ENCODE measurements at places on chromosomes 3 and 15.

DNA sequence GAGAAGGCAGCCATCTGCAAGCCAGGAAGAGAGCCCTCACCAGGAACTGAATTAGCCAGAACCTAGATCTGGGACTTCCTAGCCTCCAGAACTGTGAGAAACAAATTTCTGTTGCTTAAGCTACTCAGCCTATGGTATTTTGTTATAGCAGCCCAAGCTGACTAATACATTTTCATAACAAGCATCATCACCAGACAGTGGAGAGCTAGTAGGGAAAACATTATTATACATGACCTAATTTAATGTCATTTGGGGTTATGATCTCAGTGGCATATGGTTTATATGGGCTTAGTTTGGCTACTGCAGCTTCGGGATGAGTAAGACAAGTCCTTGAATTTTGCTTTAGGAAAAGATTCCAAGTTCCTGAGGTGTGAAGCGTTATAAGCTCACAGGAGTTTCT lies 35.6 kb downstream of the LNP1 start:
- no peak overlapping the region for H3K27ac ChIP-seq
- no peak for DNase-seq
- H3K36me3 ChIP-seq, result no peaks in the 10 kb centered on the region
- H3K4me3 ChIP-seq, result no peak overlapping the region
- H3K4me1 ChIP-seq, result no peaks in the 10 kb centered on the region

- no peaks in the 10 kb centered on the region for H3K4me1 ChIP-seq
- no peak overlapping the region for H3K27ac ChIP-seq
- no peak for DNase-seq
- peaks cover 7% of the 10 kb centered on the region for H3K27me3 ChIP-seq
- no peak overlapping the region for H3K4me3 ChIP-seq
These were observed 562 bp downstream of the ADGRG7 start for GRCh38 chr3:100609963-100610362.

DNA sequence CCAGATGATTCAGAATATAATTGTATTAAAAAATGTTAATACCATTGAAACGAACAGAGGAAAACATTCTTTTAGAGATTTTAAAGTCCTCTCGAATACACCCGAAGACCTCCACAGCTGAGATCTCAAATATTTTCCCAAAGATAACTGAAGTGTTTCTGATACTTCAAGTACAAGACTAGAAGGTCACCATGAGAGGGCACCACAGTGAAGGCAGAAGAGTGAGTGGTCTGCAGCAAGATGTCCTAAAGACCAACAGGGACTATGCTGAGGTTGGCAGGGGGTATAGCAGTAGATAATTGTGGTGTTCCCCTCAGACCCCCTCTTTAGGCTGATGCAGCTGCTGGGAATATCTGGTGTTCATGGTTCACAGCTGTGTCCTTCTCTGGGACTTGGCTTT lies 156.5 kb downstream of the PDCD6IP start:
- H3K27me3 ChIP-seq, result no peaks in the 10 kb centered on the region
- H3K4me3 ChIP-seq, result no peak overlapping the region
- H3K27ac ChIP-seq, result no peak overlapping the region
- DNase-seq, result no peak

DNA sequence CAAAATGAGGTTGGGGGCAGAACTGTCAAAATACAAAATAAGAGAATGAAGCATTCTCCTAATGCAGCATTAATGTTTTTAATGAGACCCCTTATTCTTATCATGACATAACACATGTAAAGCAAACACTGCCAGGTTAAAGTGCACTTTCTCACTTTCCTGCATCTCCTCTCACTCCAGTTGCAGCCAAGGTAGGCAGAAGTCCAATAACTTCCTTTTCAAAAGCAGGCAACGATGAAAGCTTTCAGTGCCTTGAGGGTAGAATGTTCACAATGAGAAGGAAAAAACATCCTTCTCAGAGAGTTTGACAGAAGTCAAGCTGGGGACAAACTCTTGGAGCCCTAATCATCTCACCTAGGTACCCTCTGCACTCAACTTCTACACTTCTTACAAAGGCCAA lies 59.5 kb downstream of the FAIM start:
- no peaks in the 10 kb centered on the region for H3K27me3 ChIP-seq
- H3K36me3 ChIP-seq, result peaks cover 38% of the 10 kb centered on the region

- H3K4me3 ChIP-seq, result peak overlapping the region; percentile 81
- H3K27me3 ChIP-seq, result no peaks in the 10 kb centered on the region
- peaks cover 22% of the 10 kb centered on the region for H3K36me3 ChIP-seq
- peak overlapping the region; percentile 99 for H3K27ac ChIP-seq
These were observed 1.2 kb downstream of the NR2C2 start for GRCh38 chr3:14948609-14949038.

GRCh38 chr3:42189736-42190135 lies 76.2 kb downstream of the CCK start:
- no peaks in the 10 kb centered on the region for H3K27me3 ChIP-seq
- no peak for DNase-seq
- H3K36me3 ChIP-seq, result peaks cover 43% of the 10 kb centered on the region

DNA sequence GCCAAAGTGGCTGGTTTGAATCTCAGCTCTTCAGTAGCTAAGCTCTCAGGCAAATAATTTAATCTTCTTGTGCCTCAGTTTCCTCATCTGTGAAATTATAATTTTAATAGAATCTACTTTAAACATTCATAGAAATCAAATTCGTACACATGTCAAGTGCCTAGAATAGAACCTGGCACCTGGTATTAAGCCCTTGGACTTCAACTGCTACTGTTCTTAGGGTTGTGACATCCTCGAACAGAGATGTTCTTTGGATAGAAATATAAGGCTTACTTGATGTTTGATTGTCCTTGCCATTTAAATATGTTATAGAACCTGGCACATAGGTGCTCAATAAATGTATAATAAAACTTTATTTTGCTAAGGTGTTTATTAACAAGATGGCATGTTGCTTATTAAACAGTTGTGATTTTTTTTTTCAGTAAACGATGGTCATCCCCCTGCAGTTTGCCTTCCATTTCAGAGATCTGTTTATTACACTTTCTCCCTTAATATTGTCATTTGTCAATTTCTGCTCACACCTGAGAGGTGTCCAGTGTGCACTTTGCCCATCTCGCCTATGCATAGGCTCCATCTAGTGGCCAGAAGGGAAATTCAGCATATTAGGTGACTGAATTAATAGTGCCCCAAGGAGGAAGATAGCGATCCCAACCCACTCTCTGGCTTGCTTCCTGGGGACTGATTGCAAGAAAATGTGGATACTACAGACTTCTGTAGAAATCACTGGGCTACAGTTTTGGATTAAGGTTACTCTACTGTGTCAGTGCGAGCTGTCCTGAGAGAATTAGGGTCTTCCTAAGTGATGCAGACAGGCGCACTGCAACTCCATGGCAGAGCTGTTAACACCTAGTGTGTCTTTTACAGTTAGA lies 10.7 kb downstream of the IGF1R start:
- no peak for DNase-seq

DNA sequence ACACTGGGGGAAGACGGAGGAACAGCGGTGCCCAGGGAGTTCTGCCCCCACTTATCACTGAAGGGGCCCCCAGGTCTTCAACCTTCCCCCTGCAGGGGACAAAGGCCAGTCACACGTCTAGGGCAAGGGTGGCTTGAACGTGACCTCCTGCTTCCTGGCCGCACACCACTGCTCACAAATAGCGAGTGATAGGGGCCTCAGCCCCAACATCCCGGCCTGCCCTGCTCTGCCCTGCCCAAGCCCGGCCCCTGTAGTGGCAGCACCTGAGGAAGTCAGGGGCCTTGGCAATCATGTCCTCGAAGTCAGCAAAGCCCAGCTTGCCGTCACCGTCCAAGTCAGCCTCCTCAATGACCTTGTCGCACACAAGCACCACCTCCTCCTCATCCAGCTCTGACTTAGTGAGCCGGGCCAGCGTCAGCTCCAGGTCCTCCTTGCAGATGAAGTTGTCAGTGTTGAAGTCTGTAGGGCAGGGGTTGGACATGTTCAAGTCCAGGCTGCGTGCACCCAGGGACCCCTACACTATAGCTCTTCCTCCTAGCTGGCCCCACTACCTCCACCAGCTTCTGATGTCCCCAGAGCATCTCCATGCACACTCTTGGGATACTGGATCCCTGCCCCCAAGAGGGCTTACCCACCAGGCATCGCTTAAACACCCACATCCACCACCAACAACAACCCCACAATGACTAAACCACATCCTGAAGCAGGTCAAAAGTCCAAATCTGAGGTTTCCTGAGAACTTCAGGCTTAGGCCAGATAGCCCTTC lies 13.3 kb downstream of the SH2D7 start:
- H3K27ac ChIP-seq, result no peak overlapping the region
- no peak overlapping the region for H3K4me3 ChIP-seq
- peak; percentile 53 for DNase-seq
- H3K36me3 ChIP-seq, result no peaks in the 10 kb centered on the region
- no peaks in the 10 kb centered on the region for H3K27me3 ChIP-seq

DNA sequence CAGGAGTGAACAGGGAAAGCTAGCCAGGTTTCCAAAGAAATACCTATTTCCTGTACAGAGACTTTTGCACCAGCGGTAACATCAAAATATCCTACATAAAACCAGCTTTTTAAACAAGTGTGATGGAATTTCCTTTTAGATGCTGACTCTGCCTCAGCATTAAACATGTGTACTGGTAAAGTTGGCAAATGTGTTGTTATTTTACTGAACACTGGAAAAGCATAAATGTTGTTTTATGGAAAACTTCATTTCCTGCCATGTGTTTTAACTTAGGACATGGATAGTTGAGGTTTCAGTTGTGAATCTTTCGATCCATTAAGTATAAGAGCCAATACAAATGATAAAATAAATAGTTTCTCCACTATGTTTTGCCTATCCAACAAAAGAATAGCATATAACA lies 15.7 kb downstream of the OXNAD1 start:
- H3K4me1 ChIP-seq, result no peaks in the 10 kb centered on the region
- no peak overlapping the region for H3K27ac ChIP-seq
- no peak overlapping the region for H3K4me3 ChIP-seq
- no peaks in the 10 kb centered on the region for H3K27me3 ChIP-seq
- DNase-seq, result no peak

- H3K27me3 ChIP-seq, result no peaks in the 10 kb centered on the region
- peaks cover 13% of the 10 kb centered on the region for H3K36me3 ChIP-seq
- DNase-seq, result no peak
- no peak overlapping the region for H3K27ac ChIP-seq
- H3K4me3 ChIP-seq, result no peak overlapping the region
These were observed 202.2 kb upstream of the BHLHE40 start for GRCh38 chr3:4776980-4777581.

DNA sequence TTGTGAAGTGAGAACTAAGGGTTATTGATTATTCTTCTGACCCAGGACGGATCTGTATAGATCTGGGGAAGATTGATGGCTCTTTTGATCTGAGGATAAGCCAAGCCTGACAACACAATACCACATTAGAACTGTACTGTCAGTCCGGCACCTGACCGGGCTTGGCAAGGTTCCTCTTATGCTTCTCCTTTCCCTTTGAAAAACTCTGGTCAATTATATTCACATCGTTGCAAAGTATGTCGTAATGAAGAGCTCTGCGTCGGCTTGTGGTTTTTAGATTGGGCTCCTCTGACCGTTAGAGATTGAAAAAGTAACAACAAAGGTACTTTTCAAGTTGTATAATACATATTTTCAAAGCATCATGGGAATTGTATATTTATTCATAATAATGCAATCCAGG lies 389.8 kb downstream of the NR2F2 start:
- no peak for DNase-seq
- H3K27me3 ChIP-seq, result peaks cover 4% of the 10 kb centered on the region
- H3K27ac ChIP-seq, result no peak overlapping the region
- no peaks in the 10 kb centered on the region for H3K4me1 ChIP-seq

GRCh38 chr3:189458528-189458927 lies 172.7 kb upstream of the TP63 start:
- no peaks in the 10 kb centered on the region for H3K27me3 ChIP-seq
- H3K36me3 ChIP-seq, result no peaks in the 10 kb centered on the region
- H3K4me3 ChIP-seq, result no peak overlapping the region
- H3K27ac ChIP-seq, result no peak overlapping the region

GRCh38 chr3:64443546-64444381 lies 218.5 kb upstream of the PRICKLE2 start:
- peaks cover 41% of the 10 kb centered on the region for H3K4me1 ChIP-seq
- DNase-seq, result no peak
- H3K27ac ChIP-seq, result peak overlapping the region; percentile 37
- H3K4me3 ChIP-seq, result peak overlapping the region; percentile 64
- H3K27me3 ChIP-seq, result no peaks in the 10 kb centered on the region
- H3K36me3 ChIP-seq, result no peaks in the 10 kb centered on the region

DNA sequence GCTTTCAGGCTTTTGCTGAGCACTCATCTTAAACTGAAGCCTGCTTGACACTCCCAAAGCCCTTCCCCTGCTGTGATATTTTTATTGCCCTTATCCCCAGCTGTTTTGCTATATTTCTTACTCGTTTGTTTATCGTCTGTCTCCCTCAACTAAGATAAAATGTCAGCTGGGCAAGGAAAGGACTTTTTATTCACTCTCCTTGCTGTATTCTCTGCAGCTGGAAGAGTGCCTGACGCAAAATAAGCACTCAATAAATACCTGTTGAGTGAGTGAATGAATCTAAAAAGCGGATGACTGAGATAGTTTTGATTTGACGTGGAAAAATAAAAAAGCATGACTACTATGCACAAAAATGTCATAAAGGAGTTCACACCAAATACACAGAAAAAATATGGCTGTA lies 84.8 kb upstream of the POMGNT2 start:
- DNase-seq, result no peak
- H3K36me3 ChIP-seq, result no peaks in the 10 kb centered on the region
- no peak overlapping the region for H3K27ac ChIP-seq
- H3K4me3 ChIP-seq, result no peak overlapping the region

GRCh38 chr15:31977812-31978661 lies 52.3 kb upstream of the CHRNA7 start:
- peak; percentile 75 for DNase-seq
- H3K27ac ChIP-seq, result no peak overlapping the region
- H3K36me3 ChIP-seq, result no peaks in the 10 kb centered on the region
- H3K4me3 ChIP-seq, result no peak overlapping the region

DNA sequence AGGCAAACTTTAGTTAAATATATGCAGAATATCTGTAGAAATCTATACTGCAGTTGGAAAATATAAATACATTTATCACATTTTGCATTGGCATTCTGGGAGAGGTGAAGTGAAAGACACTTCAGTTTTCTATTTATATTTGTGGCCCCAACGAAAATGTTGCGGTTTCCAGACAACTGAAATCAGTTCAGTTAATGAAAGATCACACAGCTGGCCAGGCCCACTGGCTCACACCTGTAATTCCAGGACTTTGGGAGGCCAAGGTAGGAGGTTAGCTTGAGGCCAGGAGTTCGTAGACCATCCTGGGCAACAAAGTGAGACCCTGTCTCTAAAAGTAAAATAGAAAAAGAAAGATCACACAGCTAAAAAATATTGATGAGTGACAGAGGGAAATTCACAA lies 11.9 kb upstream of the CLASP2 start:
- H3K36me3 ChIP-seq, result no peaks in the 10 kb centered on the region
- H3K4me1 ChIP-seq, result no peaks in the 10 kb centered on the region
- H3K4me3 ChIP-seq, result no peak overlapping the region
- H3K27ac ChIP-seq, result no peak overlapping the region
- no peak for DNase-seq
